WTC11 (cell line): ENCODE measurements at places on chromosomes 2 and 18. TPM values are rescaled to one million over a fixed set of nuclear protein-coding genes. Genes with fewer than 3 reads are reported as not detected.

FBXO48 gene
- total RNA-seq: 1.3 to 1.5 TPM (median 1.3 TPM) in 3 replicates

KDM3A gene
- 34.2 to 46.2 TPM (median 45.4 TPM) in 3 replicates for total RNA-seq

STAT4 gene
- 0.44 to 0.76 TPM (median 0.44 TPM) in 3 replicates for total RNA-seq

PDE11A gene
- 0.13 to 0.53 TPM (median 0.53 TPM) in 3 replicates for total RNA-seq

C1D gene
- 19.3 to 21.0 TPM (median 19.4 TPM) in 3 replicates for total RNA-seq

RAPH1 gene
- 18.0 to 24.6 TPM (median 18.2 TPM) in 3 replicates for total RNA-seq

RTP5 gene
- not detected in 3 replicates for total RNA-seq

PAX3 gene
- not detected in 3 replicates for total RNA-seq

PSTPIP2 gene
- total RNA-seq: 1.9 to 2.5 TPM (median 1.9 TPM) in 3 replicates

GALNT5 gene
- total RNA-seq: 0.17 to 0.34 TPM (median 0.32 TPM) in 3 replicates

POU3F3 gene
- total RNA-seq: 0.05 TPM in 1 of 3 replicates, not detected in the others

POTEI gene
- 2.2 to 3.2 TPM (median 2.7 TPM) in 3 replicates for total RNA-seq

MATN3 gene
- total RNA-seq: 6.3 to 9.1 TPM (median 8.6 TPM) in 3 replicates

ZSWIM2 gene
- total RNA-seq: not detected in 3 replicates

LHCGR gene
- 0.21 to 0.34 TPM (median 0.31 TPM) in 3 replicates for total RNA-seq

LGALSL gene
- 21.0 to 26.5 TPM (median 24.2 TPM) in 3 replicates for total RNA-seq

GPBAR1 gene
- total RNA-seq: 0.20 to 0.39 TPM (median 0.25 TPM) in 3 replicates

CARF gene
- total RNA-seq: 3.3 to 6.8 TPM (median 6.6 TPM) in 3 replicates

OTOS gene
- total RNA-seq: not detected in 3 replicates

UGT1A9 gene
- not detected in 3 replicates for total RNA-seq

EHD3 gene
- 9.8 to 10.2 TPM (median 10.0 TPM) in 3 replicates for total RNA-seq

LOXHD1 gene
- 0.35 to 0.64 TPM (median 0.57 TPM) in 3 replicates for total RNA-seq

SMYD5 gene
- total RNA-seq: 46.5 to 47.9 TPM (median 46.7 TPM) in 3 replicates

IGFBP2 gene
- 514 to 873 TPM (median 854 TPM) in 3 replicates for total RNA-seq

RNF125 gene
- total RNA-seq: 13.8 to 14.9 TPM (median 14.4 TPM) in 3 replicates

KIF3C gene
- total RNA-seq: 48.1 to 60.1 TPM (median 55.8 TPM) in 3 replicates

CYRIA gene
- total RNA-seq: 6.2 to 8.3 TPM (median 7.1 TPM) in 3 replicates
